ENCODE measurements at places on chromosomes 11 and 22.

GRCh38 chr11:126655807-126656128, 300.3 kb downstream of the ST3GAL4 start:
- DNase-seq = no peak

DNA sequence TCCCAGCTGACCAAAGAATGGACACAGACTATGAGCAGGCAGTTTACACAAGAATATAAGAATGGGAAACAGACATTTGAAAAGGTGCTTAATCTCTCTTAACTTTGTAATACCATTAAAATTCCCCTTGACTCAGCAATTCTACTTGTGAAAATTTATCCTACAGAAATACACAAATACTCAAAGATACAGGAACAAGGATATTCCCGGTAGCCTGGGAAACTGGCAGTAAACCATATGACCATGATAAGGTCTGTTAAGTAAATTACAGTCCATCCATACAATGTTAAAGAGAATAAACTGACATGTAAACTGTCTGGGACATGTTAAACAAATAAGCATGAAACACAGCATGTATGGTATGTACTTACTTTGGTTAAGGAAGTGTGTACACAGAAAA, 8.7 kb upstream of the MTFP1 start:
- no peak for DNase-seq

DNA sequence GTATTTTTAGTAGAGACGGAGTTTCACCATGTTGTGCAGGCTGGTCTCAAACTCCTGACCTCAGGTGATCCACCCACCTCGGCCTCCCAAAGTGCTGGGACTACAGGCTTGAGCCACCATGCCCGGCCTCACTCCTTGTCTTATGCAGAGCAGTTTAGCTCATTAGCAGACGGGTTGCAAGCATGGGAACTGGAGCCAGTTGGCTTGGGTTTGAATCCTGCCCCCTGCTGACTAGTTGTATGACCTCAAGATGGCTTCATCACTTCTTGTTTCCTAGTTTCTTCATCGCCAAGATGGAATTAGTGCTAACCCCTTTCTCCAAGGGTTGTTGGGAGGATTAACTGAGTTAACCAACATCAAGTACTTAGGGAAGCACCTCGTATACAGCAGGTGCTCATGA, 23.4 kb upstream of the RASD2 start:
- no peak for DNase-seq

DNA sequence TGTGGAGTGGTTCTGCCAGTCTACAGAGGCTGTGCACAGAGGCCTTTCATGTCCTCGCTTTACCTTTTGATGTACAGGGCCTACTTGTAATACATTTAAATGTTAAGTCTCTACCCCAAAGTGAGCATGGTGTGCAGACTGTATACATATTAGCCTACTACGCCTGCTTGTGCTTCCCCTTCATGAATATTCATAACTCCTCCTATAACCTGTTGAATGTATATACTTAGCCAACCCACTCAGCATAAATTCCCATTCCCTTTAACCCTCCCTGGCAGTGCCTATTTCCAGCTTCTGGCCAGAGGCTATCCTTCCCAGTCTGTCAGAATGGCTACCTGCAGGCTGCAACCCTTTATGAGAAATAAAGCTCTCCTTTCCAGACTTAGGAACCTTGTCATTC, 116.1 kb downstream of the WNT11 start:
- no peak for DNase-seq

DNA sequence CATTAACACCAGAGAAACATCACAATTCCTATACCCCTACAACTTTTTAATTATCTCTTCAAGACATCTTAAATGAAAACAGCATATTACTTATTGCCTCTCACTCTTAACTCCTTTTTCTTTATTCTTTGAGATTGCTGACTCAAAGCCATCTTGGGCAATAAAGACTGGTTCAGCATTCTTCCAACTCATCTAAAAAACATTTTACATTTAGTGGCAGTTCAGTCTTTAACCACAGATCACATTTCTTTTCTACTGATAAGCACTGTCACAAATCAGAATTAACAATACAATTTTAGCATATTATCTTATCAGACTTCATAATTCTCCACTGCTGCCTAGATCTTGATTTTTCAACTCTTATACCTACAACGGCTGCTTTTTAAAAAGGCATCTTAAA, 34.0 kb downstream of the SIK3 start:
- no peak for DNase-seq
